ENCODE measurements at places on chromosomes 5 and 9.

GRCh38 chr5:65086234-65086890 is 317.6 kb downstream of the CWC27 start:
- no peak overlapping the region for H3K4me3 ChIP-seq
- no peak overlapping the region for H3K27ac ChIP-seq
- no peak for DNase-seq
- H3K36me3 ChIP-seq: no peaks in the 10 kb centered on the region
- H3K27me3 ChIP-seq: no peaks in the 10 kb centered on the region

DNA sequence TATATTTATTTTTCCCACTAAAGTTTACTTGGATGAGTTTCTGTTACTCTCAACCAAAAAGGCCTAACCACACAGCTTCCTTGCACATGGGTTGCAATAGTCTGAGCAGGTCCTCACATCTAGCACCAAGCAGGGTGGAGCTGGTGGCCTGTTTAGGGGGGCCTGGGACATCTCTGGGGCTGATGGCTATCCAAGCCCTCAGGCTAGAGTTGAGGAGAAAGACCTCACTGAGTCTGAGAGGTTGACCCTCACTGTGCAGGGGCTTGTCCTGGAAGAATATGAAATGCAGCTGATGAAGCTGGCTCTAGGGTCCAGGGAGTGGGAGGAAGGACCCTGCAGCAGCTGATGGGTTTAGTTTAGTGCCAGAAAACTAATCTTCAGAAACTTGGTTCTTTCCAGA is 217.1 kb upstream of the MVB12B start:
- no peak overlapping the region for H3K4me3 ChIP-seq
- H3K36me3 ChIP-seq: no peaks in the 10 kb centered on the region
- H3K4me1 ChIP-seq: no peaks in the 10 kb centered on the region
- peaks cover 95% of the 10 kb centered on the region for H3K27me3 ChIP-seq
- H3K27ac ChIP-seq: no peak overlapping the region
- no peak for DNase-seq

DNA sequence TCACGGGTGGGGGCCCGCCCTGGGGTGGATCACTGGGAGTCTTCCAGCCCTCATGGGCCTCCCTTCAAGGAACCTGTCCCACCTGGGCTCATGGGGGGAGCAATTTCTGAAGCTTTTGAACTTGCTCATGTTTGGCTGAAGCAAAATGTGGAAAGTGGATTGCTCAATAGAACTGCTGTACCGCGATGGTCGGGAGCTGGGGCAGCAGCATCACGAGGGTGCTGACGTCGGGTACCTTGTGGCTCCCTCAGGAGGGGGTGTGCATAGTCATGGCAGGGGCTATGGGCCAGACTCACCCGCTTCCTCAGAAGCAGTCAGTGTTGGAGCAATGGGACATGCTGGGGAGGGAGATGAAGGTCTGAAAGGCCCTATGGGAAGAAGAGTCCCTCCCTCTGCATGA is 57.9 kb downstream of the PRRT1B start:
- H3K27me3 ChIP-seq: no peaks in the 10 kb centered on the region
- H3K4me1 ChIP-seq: peaks cover 5% of the 10 kb centered on the region
- DNase-seq: no peak

DNA sequence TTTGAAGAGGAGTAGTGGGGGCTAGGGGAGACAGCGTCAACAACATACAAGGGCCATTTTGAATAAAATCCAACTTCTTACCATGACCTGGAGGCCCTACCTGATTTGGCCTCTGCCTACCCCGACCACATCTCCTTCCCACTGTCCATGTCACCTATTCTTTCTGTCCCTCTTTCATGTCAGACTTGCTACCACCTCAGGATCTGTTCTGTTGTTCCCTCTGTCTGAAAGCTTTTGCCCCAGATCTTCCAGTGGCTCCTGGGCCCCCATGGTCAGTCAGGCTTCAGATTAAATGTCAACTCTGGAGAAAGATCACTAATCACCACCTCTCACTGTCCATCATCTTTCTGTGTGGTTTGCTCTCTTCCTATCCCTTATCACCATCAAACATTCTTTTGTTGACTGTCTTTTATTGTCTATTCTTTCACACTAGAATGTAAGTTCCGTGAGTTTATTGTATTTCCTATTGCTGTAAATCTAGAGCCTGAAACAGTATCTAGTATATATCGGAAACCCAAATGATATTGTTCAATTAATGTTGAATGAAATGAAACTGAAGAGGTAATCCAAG is 31.2 kb upstream of the APC start:
- peak overlapping the region; percentile 71 for H3K4me3 ChIP-seq
- peaks cover 16% of the 10 kb centered on the region for H3K4me1 ChIP-seq
- no peak overlapping the region for H3K27ac ChIP-seq
- no peaks in the 10 kb centered on the region for H3K27me3 ChIP-seq
- no peaks in the 10 kb centered on the region for H3K36me3 ChIP-seq

DNA sequence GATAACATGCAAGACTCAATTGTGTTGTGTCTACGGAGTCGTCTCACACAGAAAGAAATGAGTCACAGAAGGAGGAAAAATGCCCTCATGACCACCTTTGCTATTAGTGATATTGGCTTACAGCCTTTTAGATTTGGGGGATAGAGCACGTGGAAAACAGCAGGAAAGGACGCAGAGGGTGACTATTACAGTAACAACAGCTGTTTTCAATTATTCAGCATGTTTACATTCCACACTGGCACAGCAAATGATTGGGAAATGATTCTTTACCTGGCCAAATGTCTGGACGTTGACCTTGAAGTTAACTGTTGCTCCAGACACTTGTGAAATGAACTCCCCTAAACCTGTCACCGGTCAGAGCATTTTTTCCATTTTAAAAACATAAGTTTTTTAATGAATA is 46.8 kb downstream of the APTX start:
- no peak for DNase-seq
- no peak overlapping the region for H3K27ac ChIP-seq
- no peaks in the 10 kb centered on the region for H3K27me3 ChIP-seq
- H3K36me3 ChIP-seq: no peaks in the 10 kb centered on the region
- H3K4me1 ChIP-seq: no peaks in the 10 kb centered on the region
- H3K4me3 ChIP-seq: no peak overlapping the region

DNA sequence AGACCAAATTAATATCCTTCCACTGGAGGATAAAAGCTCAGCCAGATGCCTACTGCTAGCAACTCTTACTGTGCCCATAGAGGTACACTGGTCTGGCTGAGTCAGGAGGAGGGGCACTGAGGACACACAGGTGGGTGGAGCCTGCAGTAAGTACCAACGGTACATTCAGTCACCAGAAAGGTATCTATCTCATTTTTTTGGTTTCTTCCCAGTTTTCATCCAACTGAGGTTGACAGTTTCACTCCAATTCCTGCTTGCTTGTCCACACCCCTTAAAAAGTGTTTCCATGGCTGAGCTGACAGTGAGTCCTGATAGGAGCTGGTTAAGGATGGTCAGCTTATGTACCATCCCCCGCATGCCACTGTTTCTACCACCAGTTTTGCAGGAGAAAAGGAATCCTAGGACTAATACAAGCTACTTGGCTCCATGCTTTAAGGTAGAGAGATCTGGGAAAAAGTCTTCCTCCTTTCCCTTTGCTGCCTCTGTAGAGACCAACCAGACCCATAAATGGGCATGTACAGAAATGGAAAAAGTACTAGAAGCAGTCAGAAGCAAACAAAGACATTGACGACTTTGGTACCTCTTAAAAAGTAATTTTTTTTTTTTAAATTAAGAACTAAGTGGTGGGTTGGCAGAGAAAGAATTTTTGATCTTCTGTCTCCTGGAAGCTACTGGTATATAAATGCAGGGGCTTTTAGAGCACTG is 3.2 kb downstream of the ELL2 start:
- no peaks in the 10 kb centered on the region for H3K27me3 ChIP-seq
- H3K4me1 ChIP-seq: peaks cover 46% of the 10 kb centered on the region
- H3K27ac ChIP-seq: no peak overlapping the region
- H3K4me3 ChIP-seq: no peak overlapping the region
- no peak for DNase-seq
- peaks cover 9% of the 10 kb centered on the region for H3K36me3 ChIP-seq

- no peaks in the 10 kb centered on the region for H3K27me3 ChIP-seq
- no peak overlapping the region for H3K4me3 ChIP-seq
- no peaks in the 10 kb centered on the region for H3K4me1 ChIP-seq
- DNase-seq: no peak
Observed at GRCh38 chr9:134146774-134147493, 11.1 kb downstream of the WDR5 start.

DNA sequence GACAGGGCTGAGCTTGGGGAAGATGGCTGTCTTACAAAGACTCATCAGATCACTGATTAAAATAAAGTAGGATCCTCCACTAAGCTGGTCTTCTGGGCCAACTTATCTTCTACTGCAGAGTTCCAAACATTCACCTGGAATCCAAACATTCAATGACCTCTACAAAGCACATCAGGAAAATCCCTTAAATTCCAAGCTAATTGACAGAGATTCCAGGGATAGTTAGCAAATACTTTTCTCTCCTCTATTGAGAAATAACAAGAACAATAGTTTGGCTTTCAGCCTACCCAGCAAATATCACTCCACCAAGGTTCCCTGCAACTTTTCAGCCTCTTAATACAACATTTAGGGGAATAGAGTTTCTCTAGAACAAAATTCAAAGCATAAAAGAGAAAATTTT is 140.6 kb upstream of the LIFR start:
- no peaks in the 10 kb centered on the region for H3K4me1 ChIP-seq
- DNase-seq: no peak
- no peak overlapping the region for H3K27ac ChIP-seq
- H3K27me3 ChIP-seq: no peaks in the 10 kb centered on the region
- H3K36me3 ChIP-seq: no peaks in the 10 kb centered on the region

DNA sequence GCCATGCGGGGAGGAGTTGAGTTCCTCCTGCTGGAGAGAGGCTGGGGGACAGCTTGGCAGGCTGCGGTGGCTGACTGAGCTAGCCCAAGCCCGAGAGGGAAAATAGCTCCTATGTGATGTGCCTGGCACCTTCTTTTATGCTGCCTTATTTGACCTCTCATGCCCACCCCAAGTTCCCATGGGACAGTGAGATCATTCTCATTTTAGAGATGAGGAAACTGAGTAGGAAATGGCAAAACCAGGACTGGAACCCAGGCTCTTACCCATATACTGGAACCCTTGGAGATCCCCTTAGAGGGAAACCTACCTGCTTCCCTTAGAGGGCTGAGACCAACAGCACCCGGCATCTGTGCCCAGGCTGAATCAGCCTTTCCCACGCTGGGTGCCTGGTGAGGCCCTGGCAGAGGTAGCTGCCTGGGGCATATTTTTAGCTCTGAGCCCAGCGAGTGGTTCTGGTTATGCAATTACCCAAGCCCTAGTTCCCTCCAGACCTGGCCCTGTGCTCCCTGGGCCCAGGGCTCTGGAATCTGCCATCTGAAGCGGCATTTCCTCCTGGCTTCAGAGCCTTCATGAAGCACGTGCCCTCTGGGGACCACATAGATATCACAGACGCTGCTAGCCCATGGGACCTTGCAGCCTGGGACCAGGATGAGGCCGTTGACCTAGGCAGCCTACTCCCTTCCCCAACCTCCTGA is 23.6 kb downstream of the COL27A1 start:
- DNase-seq: no peak
- no peak overlapping the region for H3K27ac ChIP-seq
- no peaks in the 10 kb centered on the region for H3K27me3 ChIP-seq
- H3K36me3 ChIP-seq: no peaks in the 10 kb centered on the region
- no peaks in the 10 kb centered on the region for H3K4me1 ChIP-seq
- no peak overlapping the region for H3K4me3 ChIP-seq

- no peaks in the 10 kb centered on the region for H3K36me3 ChIP-seq
- H3K27me3 ChIP-seq: no peaks in the 10 kb centered on the region
- H3K27ac ChIP-seq: no peak overlapping the region
- H3K4me1 ChIP-seq: no peaks in the 10 kb centered on the region
- no peak for DNase-seq
Observed at GRCh38 chr5:83639911-83640310, 80.7 kb downstream of the HAPLN1 start.

All from PC-9 (cell line).